ENCODE measurements at places on chromosomes 5 and 9.

GRCh38 chr5:68444833-68445232 is 229.3 kb downstream of the PIK3R1 start:
- no peak for DNase-seq

DNA sequence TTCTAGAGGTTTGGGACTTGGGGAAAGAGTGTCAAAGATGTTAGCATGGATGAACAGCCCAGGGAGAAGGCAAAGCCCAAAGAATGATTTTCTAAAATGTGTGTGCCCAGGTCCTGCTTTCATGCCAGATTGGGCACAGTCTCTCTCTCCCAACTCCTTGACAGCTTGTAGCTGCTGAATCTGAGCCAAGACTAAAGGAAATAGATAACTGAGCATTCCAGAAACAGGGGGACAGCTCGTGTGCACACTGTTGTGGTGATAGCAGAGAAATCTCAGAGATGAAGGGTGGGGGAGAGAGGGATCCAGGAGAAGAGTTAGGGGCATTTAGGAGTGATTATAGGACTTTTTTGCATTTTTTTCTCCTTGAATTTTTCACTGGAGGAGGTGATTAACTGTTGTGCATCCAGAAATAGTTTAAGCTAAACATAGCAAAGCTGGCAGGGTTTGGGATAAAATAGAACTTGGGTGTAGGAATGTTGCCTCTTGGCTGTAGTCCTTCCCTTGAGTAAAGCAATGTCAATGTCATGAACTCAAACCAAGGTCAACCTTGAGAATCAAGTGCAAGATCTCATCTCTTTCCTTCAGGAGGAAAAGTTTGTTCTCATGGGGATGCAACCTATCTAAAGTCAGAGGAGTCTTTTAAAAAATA is 245.9 kb downstream of the SH3GL2 start:
- DNase-seq, result no peak

- no peak for DNase-seq
These were observed 15.7 kb upstream of the TSSK1B start for GRCh38 chr5:113450462-113450861.

- DNase-seq, result no peak
These were observed 37.0 kb upstream of the VDAC1 start for GRCh38 chr5:134041570-134042411.

- peak; percentile 26 for DNase-seq
These were observed 31.1 kb downstream of the FOXD1 start for GRCh38 chr5:73417303-73418034.

DNA sequence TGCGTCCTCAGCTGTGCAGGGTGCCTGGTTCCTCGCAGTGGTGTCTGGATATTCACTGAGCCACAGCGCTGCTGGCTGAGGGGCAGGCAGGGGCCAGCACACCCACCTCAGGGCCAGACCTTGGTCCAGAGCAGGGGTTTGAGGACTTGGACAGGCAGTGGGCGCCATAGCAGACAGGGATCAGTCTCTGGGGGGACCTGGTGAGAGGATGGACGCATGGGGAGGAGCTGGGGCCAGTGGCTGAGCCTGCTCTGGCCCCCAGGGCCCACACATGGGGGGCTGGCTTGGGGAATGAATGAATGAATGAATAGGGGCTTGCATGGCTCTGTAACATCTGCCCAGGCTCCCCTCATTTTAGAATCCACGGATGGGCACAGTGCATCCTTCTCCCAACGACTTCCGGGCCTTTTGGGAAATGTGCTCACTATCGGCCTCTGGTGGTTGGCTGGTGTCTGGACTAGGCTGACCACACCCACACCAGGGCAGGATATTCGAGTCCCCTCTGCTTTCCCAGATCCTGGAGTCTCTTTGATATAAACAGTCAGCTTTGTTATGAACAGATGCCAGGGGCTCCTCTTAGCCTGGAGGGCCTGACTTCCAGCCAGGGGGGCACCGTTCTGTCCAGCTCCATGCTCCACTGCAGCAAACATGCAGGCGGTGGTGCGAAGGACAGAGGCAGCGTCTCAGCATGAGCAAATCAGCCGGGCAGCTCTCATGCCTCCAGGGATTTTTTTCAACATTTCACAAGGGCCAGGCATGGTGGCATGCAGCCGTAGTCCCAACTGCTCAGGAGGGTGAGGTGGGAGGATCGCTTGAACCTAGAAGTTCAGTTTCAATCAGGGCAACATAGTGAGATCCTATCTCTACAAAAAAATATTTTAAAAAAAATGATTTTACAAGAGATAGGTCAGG is 62.6 kb downstream of the NEK6 start:
- peak; percentile 91 for DNase-seq

DNA sequence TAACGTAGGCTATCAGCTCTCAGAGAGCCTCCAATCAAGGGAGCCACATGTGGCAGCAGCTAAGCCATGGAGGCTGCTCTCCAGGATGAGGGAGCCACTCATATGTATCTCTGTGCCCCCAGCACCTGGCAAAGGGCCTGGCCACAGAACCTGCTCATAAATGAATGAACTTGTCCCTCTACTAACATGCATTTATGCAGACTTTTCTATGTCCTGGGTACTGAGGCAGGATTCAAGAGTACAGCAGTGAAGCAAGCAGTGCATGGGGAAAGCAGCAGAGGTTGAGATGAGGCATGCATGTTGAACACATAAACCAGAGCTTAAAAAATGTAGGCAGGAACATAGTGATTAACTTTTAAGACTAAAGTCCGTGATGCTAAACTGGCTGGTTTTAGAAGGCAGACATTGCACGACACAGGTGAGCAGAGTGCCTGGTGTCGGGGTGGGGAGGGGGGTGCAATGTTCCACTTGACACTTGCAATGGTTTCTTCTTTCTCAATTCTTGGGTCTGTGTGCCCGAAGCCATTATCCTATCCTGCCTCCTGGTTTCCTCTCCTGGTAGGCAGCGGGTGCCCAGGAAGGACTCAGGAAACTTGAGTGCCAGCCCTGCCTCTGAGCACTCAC is 142.8 kb upstream of the ALDH1B1 start:
- no peak for DNase-seq

DNA sequence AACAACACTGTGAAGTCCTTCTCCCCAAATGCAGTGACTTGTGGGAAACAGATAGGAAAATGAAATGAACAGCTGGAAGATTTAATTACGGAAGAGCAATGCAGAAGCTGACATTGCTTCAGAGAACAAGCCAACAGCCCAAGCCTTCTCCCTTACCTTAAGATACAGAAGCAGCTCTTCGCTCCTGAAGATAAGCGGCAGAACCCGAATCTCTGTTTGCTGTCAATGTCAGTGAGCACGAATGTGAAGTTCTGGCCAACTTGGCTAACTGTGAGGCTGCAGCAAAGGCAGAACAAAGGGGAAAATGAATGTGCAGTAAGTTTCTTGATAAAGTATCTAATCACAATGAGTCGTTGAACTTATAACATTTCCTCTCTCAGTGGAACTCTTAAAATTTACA is 172.4 kb downstream of the DENND1A start:
- DNase-seq, result no peak

GRCh38 chr9:129939431-129939830 is 103.6 kb downstream of the FNBP1 start:
- no peak for DNase-seq

DNA sequence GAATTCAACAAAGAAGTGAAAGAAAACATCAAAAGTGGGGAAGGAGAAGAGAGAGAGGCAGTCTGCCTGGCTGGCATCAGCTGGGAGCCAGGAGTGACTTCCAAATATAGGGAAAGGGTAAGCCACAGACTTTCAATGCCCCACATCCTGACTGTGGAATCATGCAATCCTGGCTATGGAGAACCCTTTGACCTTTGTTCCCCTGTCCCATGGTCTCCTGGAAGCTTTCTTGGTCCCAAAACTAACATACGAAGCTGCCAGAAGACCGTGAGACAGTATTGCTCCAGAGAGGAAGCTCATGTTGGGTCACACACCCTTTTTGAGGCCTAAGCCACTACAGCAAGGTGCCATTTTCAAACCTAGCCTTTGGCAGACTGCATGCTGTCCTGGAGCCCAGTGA is 665.5 kb downstream of the ELAVL2 start:
- DNase-seq, result no peak

GRCh38 chr5:178429156-178429468 is 161.1 kb downstream of the COL23A1 start:
- no peak for DNase-seq

DNA sequence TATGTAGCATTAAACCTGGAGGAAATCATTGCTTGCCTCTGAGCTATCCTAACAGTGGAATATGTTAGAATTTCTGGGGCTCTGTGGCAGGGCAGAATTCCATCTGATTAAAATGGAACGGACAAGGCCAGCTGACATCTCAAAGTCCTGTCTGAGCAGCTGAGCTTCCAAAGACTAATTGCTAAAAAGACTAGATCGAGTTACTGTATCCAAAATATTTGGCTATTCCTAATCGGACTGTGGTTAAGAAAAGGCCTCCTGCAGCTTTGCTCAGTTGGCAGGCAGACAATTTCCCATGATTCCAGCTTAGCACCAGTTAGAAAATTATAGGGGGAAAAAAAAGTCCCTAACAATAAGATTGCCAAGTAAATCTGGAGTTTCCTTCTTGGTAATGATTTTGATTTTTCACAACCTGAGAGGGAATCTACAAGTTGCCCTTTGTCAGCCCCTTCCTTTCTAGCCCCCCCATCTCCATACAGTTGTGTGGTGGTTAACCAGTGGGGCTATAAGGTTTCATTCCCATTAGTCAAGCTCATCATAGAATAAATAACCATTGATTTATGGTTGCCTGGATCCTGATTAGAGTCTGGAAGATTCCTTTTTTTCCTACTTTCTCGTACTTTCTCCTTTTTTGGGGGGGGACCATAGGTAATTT is 26.4 kb downstream of the PTGR1 start:
- DNase-seq, result peak; percentile 77

GRCh38 chr9:38092200-38092524 is 23.1 kb upstream of the SHB start:
- no peak for DNase-seq

- DNase-seq, result no peak
These were observed 152.7 kb upstream of the SGCD start for GRCh38 chr5:156174225-156174624.

- no peak for DNase-seq
These were observed 13.7 kb downstream of the BARX1 start for GRCh38 chr9:93941493-93941892.

DNA sequence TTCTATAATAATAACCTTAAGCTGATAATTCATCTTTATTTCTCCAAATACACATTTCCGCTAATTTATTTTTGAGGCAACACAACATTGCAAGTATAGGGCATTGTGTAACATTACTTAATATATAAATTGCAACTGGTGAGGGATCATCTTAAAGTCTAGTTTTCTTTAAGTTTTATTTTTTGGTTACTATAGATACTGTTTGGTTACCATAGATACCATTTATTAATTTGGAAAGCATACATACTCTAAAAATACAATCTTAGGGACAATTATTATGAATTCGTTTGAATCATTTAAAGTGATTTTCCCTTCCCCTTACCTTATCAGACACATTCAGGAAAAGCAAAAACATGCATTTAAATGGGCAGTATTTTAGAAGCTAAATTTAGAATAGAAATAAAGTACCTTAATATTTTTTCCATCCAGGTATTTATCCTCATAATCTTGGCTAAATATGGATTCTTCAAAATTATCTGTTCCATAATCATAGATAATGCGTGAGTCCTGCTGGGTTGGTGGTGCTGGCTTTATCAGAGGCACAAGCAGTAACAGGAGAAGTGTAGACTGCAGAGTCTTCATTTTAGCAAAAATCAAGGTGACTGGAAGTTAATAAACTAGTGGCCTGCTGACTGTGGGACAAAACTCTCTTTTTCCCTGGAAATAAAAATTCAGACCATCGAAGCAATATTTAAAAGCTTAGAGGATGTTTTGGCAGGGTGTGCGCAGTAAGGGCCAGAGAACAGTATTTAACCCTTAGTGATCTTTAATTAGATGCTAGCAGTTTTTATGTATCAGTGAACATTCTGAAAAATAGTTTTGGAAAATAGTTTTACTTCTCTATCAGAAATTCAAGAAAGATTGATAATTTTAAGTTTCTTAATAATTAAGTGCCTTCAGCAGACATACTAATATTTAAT is 1.3 kb downstream of the OGN start:
- DNase-seq, result no peak

DNA sequence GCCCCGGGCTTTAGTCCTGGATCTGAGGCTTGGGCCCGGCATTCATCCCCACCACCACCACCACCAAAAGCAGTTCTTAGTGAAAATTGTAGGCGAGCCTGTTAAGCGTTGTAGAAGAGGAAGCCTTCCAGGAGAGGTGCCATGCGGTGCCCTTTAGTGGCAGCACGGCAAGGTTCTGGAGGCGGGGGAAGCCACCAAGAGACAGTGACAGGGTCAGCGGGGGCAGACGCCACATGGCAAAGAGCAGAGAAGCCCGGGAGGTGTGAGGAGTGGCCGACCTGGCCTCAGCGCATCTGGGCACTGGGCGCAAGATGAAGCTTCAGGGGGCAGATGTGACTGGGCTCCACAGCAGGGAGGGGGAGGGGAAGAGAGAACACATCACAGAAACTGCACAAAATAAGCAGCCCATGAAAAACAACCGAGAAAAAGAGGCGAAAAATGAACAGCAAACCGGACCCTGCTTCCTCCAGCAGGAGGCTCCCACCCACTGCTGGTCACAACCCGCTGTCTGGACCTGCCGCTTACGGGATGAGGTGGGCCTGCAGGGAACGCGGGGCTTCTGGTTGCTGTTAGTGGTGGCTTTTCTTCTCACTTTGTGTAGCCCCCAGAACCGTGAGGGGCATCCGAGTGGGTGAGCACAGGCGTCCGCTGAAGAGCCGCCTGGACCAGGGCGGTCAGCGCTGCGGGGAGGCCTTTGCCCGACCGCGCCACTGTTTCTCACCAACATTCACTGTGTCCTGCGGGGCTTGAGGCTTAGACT is 4.3 kb downstream of the LRRC14B start:
- no peak for DNase-seq

GRCh38 chr5:26940994-26941393 is 97.4 kb downstream of the CDH9 start:
- DNase-seq, result no peak

- no peak for DNase-seq
These were observed 463.1 kb downstream of the NR2F1-AS1 start for GRCh38 chr5:93117751-93118531.

DNA sequence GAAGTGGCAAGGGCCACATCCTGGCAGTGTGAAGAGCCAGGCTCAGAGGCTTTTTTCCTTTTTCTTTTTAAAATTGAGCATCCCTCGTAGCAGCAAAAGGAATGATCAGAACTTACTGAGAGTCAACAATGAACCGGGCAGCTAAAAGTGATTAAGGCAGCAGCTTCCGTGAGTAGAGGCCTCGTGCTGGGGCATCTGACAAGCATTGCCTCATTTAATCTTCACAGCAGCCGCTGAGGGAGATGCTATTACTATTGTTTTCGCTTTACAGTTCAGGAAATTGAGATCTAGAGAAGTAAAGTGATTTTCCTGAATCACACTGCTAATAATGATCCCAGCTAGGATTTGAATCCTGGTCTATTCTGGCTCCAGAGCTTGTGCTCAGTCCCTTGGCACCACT is 30.7 kb upstream of the PTGS1 start:
- no peak for DNase-seq

- peak; percentile 45 for DNase-seq
These were observed 116.7 kb downstream of the WDR70 start for GRCh38 chr5:37495668-37496347.
